ENCODE measurements at places on chromosomes 7 and 10. TPM values are rescaled to one million over a fixed set of nuclear protein-coding genes. Genes with fewer than 3 reads are reported as not detected.
A peak's percentile ranks its signal among the peaks of the same experiment; 100 is the strongest.

The INA gene
- 1.3 TPM for total RNA-seq

The MMD2 gene
- total RNA-seq = not detected

The OR6V1 gene
- total RNA-seq = not detected

The ANKIB1 gene
- 16.0 TPM for total RNA-seq

The NPC1L1 gene
- not detected for total RNA-seq

- H3K36me3 ChIP-seq = no peaks in the 10 kb centered on the region
- H3K4me3 ChIP-seq = no peak overlapping the region
- H3K27me3 ChIP-seq = peaks cover 46% of the 10 kb centered on the region
- no peak for DNase-seq
- H3K27ac ChIP-seq = no peak overlapping the region
Measured at GRCh38 chr7:155287284-155287935, 10.3 kb upstream of the INSIG1 start.

DNA sequence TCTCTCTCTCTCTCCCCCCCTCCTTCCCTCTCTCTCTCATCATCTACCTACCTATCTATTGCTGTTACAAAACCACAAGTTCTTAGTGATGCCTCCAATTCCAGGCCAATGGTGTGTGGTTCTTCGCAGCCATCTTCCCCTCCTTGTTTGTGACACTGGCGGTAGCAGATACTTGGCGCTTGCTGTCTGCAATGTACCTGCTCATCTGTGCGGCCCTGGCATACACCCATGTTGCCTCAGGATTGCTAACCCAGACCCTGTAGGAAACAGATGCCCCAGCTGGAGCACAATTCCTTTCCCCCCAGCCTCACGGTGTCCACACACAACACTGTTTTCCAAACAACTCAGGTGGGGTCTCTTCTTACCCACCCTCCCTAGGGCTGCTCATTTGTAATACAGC lies 13.6 kb upstream of the DPYSL4 start:
- no peaks in the 10 kb centered on the region for H3K36me3 ChIP-seq
- no peak overlapping the region for H3K4me3 ChIP-seq
- H3K27me3 ChIP-seq = no peaks in the 10 kb centered on the region

- peaks cover 9% of the 10 kb centered on the region for H3K4me1 ChIP-seq
- DNase-seq = no peak
- H3K4me3 ChIP-seq = no peak overlapping the region
- H3K36me3 ChIP-seq = no peaks in the 10 kb centered on the region
Measured at GRCh38 chr10:71692598-71693306, 26.8 kb downstream of the C10orf105 start.

GRCh38 chr10:127398140-127398970 lies 150.8 kb upstream of the NPS start:
- no peaks in the 10 kb centered on the region for H3K4me1 ChIP-seq
- no peaks in the 10 kb centered on the region for H3K36me3 ChIP-seq
- no peak overlapping the region for H3K4me3 ChIP-seq

DNA sequence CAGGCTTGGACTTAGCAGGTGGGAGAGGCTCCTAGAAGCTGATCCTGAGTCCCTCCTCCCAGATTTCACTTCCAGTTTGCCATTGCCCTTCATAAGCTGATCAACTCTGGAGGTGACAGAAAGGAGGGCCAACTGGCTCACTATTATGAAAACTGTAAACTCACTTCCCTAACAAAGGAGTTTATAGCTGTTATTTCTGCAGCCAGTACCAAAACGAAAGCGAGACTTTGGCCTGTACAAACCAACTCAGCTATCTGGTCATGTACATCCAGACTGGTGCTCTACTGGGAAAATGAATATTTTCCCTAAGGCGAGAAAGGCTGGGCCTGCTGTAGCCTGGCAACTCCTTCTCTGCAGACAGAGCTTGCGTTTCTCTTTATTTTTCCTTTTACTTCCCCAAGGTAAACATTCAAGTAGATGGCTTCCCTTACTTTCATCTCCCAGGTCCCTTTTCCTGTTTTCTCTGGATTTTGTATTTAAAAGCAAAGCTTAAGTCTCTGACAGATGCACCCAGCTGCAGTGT lies 54.7 kb downstream of the GALNT17 start:
- no peaks in the 10 kb centered on the region for H3K4me1 ChIP-seq
- no peaks in the 10 kb centered on the region for H3K36me3 ChIP-seq
- no peak overlapping the region for H3K4me3 ChIP-seq

- DNase-seq = no peak
- no peak overlapping the region for H3K27ac ChIP-seq
- H3K36me3 ChIP-seq = no peaks in the 10 kb centered on the region
- no peaks in the 10 kb centered on the region for H3K4me1 ChIP-seq
- H3K4me3 ChIP-seq = no peak overlapping the region
Measured at GRCh38 chr10:67079126-67079525, 153.3 kb downstream of the LRRTM3 start.

GRCh38 chr10:124612611-124613498 lies 131.3 kb downstream of the FAM53B start:
- DNase-seq = no peak
- H3K36me3 ChIP-seq = no peaks in the 10 kb centered on the region
- H3K4me1 ChIP-seq = peaks cover 11% of the 10 kb centered on the region

- H3K27me3 ChIP-seq = no peaks in the 10 kb centered on the region
- no peaks in the 10 kb centered on the region for H3K36me3 ChIP-seq
- no peak overlapping the region for H3K4me3 ChIP-seq
- peaks cover 73% of the 10 kb centered on the region for H3K4me1 ChIP-seq
- DNase-seq = no peak
- peak overlapping the region; percentile 74 for H3K27ac ChIP-seq
Measured at GRCh38 chr10:74855027-74855426, 28.6 kb downstream of the KAT6B start.

- H3K4me1 ChIP-seq = peaks cover 7% of the 10 kb centered on the region
- H3K27me3 ChIP-seq = peaks cover 35% of the 10 kb centered on the region
- DNase-seq = no peak
- no peaks in the 10 kb centered on the region for H3K36me3 ChIP-seq
- H3K27ac ChIP-seq = peak overlapping the region; percentile 57
- peak overlapping the region; percentile 74 for H3K4me3 ChIP-seq
Measured at GRCh38 chr7:3302681-3303320, 1.7 kb downstream of the SDK1 start.

GRCh38 chr10:107650939-107651338 lies 486.4 kb upstream of the SORCS1 start:
- no peaks in the 10 kb centered on the region for H3K4me1 ChIP-seq
- DNase-seq = no peak
- no peak overlapping the region for H3K4me3 ChIP-seq
- no peaks in the 10 kb centered on the region for H3K36me3 ChIP-seq
- no peak overlapping the region for H3K27ac ChIP-seq
